ENCODE measurements at places on chromosomes 2 and 18.

- no peak for DNase-seq
These were observed 4.9 kb upstream of the ST3GAL5 start for GRCh38 chr2:85893428-85894258.

DNA sequence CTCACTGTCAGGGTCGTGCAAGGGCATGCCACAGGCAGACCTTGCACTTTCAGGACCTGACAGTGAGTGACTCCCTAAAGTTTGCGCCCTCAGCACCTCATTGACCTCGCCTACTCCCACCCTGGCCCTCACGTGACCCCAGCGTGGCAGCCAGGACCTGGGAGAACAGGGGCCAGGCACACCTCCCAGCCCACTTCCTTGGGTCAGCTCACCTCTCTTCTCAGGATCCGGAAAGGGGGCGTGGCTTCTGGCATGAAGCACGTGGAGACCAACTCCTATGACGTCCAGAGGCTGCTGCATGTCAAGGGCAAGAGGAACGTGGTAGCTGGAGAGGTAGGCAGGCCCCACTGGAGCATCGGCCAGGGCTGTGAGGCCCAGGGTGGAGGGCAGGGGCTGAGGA, 8.8 kb downstream of the VIL1 start:
- no peak for DNase-seq

DNA sequence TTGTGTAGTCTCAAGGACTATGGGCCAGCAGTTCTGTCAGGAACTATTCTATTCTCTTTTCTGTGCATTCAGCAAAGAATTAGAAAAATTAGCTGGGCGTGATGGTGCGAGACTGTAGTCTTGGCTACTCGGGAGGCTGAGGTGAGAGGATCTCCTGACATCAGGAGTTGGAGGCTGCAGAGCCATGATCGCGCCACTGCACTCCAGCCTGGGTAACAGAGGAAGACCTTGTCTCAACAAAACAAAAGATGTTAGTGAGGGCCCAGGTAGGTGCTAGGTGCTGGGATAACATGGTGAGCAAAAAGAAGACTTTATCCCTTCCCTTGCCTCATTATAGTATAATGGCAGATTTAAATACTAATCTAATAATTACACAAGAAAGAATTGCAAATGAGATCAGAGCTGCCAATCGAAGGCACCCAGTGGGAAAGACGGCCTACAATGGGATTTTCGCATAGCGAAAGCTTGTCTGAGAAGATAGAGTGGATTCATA, 447 bp upstream of the MRPL19 start:
- no peak for DNase-seq

GRCh38 chr18:21093133-21093532, 18.5 kb downstream of the ROCK1 start:
- DNase-seq = no peak

DNA sequence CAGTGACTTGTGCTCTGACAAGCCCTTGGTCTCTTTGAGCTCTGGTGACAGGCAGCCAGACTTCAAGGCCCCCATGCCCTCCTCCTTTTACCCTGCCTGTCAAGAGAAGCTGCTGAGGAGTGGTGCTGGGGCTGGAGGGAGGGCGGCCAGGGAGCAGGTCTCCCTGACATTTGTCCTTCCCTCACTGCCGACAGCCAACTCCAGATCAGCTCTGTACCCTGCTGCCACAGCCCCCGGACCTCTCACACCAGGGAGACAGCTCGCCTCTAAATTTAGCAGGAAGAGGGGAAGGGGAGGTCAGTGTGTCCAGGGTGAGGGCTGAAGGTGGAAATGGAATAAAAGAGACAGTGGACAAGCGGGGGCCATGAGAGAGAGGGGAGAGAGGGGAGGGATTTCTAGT, 155.8 kb downstream of the TDRD15 start:
- no peak for DNase-seq

DNA sequence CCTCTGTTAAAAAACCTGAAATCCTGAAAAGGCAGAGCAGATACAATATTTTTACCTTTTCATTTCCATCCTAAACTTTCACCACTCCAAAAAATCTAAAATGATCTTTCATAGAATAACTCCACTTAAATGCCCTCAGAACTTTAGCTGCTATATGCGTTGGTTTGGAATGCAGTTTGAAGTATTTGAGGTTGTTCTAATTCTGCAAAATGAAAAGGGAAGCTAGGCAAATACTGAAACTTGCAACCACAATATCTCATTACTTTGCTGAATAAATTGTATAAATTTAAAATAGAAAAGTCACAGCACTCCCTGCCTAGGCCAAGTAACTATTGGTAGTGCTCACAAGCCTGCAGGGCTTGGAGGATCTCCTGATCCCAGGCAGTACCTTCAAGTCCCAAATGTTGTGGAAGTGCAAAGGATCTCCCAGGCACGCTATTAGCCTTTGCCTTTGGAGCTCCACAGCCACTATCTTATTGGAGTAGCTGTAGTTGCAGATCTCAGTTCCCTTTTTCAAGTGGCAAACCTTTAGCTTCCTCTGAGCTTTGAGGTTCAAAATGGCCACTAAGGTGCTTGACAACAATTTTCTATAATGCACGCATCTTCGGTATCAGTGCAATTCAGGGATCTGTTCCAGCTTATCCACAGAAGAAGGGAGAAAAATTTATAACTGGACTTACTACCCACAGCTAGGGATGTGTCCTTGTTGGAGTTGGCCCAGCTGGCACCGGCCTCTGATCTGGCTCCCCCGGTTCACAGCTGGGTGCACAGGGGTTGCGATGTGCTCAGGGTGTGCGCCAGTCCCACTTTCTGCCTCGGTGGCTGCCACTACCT, 43.4 kb upstream of the ANKRD62 start:
- DNase-seq = no peak

DNA sequence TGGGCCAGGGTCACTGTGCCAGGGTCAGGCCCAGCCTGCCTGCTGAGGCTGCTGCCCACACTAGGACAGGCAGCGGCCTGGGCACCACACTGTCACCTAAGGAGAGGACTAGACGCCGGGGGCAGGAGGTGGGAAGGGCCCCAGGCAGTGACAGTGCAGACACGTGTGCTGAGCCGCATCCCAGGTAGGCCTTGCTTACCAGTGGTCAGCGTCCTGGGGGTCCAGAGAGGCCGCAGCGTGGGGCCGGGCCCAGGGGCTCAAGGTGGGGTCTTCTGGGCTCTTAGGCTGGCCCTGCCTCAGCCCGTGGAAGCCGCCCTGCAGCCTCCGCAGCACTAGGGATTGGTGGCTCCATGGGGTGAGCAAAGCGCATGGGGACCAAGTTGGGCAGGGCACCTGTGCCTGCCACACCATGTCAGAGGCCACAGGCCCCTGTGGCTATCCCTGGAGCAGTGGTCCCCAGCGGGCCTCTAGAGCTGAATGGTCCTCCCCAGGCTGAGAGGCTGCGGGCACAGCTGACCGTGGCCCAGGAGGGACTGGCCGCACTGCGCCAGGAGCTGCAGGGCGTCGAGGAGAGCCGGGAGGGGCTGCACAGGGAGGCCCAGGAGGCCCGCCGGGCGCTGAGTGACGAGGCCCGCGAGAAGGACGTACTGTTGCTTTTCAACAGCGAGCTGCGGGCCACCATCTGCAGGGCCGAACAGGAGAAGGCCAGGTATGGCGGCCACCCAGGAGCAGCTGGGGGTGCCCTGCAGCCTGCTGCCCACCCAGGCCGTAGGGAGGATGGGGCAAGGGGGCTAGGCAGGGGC, 35.2 kb upstream of the SNED1 start:
- no peak for DNase-seq

DNA sequence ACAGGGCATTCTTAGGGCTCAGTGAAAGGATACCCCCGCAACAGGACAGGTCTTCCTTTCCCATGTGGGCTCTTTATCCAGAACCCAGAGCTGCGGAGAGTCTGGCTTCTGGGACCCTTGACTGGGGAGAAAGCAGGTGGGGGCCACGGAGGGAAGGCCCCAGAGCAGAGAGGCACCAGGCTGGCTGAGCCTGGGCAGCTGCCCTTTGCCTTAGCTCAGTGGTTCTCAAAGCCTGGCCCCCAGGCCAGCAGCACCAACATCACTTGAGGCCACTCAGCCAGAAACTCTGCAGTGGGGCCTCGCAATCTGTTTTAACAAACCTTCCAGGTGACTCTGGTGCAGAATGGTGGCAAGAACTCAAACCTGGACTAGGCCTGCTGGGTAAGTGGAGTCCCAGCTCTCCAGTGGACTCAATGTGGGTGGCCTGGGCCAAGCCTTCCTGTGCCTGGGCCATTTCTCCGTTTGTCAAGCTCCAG, 1.6 kb upstream of the TMEM37 start:
- no peak for DNase-seq

GRCh38 chr2:145060876-145061275, 541.0 kb upstream of the ZEB2 start:
- DNase-seq = no peak

GRCh38 chr2:79935771-79936657, 368.5 kb downstream of the LRRTM1 start:
- no peak for DNase-seq

DNA sequence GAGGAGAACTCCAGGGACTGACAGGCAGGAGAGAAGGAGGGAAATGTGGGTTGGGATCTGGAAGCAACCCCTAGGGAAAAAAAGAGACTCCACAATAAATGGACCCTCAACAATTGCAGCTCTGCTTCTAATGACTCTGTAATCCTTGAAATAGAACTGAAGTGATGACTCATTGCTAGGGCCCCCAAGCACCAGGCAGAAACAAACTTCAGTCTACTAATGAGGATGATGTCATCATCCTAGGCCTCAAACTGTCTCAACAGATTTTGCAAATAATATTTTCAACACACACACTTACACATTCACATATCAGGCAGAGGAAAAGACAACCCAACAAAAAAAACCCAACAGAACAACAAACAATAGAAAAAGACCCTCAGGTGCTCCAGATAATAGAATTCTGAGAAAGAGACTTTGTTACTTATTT, 143.3 kb downstream of the HDAC4 start:
- no peak for DNase-seq

DNA sequence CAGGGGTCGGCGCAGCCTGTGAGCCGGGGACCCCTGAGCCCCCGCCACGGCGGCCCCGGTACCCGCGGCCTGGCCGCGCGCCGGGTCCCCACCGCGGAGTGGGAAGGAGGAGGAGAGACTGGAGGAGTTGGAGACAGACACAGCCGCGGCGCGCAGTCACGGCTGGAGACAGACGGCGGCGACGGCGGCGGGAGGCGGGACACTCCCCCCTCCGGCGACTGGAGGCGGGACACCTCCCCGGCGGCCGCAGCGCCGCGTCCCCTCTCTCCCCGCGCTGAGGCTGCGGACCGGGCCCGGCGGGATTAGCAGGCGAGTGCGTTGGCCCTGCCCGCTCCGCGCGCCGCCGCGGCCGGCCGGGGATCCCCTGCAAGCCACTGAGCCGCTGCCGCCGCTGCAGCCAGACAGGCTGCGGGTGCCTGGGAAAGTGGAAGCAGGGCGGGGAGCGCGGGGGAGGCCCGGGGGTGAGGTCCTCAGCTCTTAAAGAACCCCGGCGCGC, 1.0 kb upstream of the LDLRAD4 start:
- peak; percentile 30 for DNase-seq

DNA sequence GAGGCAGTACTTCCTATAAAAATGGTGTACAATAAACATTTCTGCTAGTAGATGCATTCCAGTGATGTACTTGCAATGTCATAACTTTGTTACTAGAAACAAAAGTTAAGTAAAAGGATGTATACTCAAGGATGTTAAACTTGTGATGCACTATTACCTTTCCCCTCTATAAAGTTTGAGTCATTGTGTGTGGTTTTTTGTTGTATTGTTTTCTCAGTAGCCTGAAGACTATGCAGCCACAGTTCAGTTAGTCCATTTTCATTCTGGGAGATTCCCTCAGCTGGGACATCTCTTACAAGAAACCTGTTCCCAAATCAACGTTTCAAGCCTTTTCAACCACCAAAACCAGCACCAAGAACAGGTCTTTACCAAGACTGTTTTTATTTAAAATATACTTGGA, 5.6 kb downstream of the ATP5MC3 start:
- no peak for DNase-seq

- no peak for DNase-seq
These were observed 295.3 kb downstream of the CDH7 start for GRCh38 chr18:66046032-66046602.

DNA sequence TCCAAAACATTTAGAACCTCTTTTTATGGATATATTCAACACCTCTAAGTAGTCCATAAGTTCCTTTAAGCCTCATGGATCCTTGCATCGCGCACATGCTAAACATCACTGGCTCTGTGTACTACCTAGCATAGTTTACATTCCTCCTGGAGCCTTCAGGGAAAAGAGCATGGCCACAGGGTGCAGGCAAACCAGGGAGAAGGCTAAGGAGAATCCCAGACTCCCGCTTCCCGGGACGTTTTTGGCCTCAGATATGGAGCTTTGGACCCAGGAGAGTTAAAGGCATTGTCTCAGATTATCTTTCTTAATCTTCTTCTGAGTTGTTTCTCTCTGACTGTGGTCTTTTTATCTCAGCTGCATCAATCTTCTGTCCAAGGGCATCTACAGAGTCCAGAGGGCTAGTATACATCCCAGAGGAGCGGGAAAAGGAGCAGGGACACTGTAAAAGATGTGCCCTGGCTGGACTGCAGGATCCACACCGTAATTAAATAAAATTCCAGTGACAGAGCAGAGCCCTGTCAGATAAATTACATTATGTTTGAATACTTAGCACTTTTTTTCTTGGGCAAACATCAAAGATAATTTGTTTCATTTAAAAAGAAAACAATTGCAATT, 36.9 kb downstream of the RIT2 start:
- DNase-seq = no peak

DNA sequence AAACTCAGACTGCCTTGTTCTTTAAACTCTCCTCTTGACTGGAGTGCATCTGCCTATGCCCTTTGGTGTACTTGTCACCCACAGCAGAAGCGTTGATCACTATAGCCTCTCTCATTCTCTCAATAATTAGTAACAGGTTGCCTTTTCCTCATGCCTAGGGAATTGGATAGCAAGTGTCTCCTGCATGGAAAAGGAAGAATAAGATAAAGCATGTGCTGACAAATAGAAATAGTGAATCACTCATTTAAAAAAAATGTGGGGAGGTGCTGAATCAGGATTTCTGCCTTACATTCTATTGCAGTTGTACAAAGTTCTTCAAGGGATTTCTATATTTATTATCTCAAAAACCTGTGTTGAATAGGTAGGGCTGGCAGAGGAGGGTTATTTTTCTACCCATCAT, 323.0 kb downstream of the TXNL1 start:
- no peak for DNase-seq

GRCh38 chr2:35538796-35539195, 816.8 kb upstream of the CRIM1 start:
- no peak for DNase-seq

DNA sequence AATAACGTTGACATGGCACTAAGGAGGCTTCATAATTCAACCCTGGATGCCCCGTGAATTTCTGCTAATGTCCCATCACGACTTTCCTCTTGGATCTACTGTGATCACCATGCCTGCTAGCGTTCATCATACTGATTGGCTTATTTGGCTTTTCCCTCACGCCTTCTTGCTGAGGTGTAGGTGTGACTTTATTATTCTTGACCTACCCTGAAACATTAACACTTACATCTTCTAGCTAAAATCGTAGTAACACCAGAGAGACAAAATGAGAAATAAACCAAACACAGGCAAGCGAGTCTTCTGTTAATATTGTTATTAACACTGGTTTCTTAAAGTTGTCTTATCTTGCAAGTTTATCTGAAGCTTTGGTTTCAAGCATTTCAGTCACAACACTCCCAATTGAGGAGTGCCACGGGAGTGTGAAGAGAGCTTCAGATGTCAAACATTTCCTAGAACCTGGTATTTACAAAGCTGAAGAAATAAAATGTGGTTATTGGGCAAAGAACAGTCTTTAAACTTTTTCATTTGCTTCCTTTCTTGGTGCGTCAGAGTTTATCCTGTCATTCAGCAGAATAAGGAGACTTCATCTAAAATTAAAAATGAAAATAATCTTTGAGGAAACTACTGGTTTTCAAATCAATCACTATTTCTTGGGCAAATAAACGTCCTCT, 15.4 kb upstream of the STAT1 start:
- DNase-seq = no peak

- DNase-seq = no peak
These were observed 24.9 kb downstream of the CCNT2 start for GRCh38 chr2:134943540-134943939.
